ENCODE measurements at places on chromosomes 12 and 14.
A peak's percentile ranks its signal among the peaks of the same experiment; 100 is the strongest.

DNA sequence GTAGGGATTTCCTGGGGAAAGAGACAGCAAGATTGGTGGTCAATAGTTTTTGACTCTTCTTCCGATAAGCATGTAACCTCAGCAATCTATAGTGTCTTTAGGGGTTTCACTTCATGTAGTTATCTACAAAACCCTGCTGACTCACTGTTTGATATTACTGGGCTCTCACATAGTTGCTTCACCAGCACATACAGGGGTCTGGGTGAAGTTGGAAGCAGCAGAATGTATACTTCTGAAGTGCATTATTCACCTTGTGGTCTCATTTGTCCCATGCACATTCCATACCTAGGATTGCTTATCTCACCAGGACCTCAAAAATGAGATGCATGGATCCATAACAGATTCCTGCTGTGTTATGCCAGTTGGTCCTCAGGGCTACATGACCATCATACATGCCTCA lies 280.0 kb downstream of the LRIG3 start:
- DNase-seq, result no peak

DNA sequence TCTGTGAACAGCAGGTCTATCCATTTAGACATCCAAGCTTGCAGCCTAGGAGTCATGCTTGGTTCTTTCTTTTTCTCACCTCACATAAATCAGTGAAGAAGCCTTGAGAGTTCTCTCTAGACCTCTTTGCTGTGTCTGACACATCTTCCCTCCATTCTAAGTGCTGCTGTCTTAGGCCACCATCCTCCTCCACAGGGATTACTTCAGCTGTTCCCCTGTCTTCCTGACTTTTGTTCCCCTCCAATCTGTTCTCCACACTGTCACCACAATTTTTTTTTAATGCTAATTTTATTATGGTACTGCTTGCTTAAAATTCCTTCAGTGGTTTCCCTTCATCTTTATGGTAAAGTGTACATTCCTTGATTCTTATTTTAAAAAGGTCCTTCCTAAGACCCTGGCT lies 71.8 kb downstream of the DERA start:
- DNase-seq, result no peak

DNA sequence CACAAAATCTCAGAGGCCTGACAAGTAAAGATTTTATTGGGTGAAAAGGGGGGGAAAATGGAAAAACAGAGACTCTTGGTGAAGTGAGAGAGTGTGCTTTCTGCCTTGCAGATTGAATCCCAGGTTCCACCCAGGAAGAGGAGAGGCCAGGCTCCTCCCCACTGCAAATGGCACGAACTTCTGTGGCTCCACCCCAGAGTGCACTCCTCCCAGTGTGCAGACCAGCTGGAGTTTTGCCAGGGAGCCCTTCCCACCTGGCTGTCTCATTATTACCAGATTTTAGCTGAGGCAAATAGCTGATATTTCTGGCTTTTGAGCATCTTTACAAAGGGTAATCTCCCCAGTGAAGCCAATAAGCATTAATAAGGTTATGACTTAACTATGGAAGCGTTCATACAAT lies 51.9 kb downstream of the TESPA1 start:
- DNase-seq, result no peak

- no peak for DNase-seq
These were observed 9.3 kb upstream of the PTHLH start for GRCh38 chr12:27981874-27982273.

DNA sequence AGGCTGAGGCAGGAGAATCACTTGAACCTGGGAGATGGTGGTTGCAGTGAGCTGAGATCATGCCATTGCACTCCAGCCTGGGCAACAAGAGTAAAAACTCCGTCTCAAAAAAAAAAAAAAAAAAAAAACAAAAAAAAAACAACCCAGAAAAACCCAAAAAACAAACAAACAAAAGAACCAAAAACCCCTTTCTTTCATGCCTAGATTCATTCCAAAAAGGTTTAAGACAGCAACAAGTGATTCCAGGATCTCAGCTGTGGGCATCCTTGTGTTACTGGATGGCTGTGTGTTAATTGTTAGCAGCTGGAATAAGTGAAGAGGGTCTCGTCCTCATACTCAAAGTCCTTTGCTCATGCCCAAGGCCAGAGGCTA lies 9.4 kb downstream of the GPRC5A start:
- DNase-seq, result no peak

DNA sequence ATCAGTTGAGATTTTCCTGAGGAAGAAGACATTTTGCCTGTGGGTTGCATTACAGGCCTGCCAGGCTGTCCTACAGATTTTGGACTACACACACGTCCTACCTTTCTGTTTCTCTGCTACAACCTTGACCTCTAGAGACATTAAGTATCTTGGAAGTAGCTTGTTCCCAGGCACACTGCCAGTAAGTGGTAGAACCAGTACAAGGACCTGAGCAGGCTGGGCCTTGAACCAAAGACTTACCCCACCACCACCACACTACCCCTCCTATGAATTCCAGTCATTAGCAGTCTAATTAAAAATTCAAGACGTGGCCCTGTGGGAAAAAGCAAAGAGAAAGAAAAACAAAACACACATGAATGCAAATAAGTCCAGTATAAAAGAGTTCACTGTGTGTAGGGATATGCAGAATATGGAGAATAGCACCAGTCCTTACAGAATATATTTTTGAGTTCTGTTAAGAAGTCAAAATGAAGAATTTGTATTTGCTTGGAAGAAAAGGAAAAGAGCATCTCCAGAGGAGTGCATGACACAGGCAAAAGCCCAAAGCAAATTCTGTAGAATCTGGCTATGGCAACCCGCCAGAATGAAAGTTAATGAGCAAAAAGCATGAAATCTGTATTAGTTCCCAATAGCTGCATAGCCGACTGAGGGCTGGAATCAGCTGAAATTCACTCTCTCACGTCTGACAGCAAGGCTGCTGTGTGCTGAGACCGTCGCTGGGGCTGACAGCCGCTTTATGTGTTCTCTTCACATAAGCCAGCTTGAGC lies 74.3 kb upstream of the ST8SIA1 start:
- no peak for DNase-seq

DNA sequence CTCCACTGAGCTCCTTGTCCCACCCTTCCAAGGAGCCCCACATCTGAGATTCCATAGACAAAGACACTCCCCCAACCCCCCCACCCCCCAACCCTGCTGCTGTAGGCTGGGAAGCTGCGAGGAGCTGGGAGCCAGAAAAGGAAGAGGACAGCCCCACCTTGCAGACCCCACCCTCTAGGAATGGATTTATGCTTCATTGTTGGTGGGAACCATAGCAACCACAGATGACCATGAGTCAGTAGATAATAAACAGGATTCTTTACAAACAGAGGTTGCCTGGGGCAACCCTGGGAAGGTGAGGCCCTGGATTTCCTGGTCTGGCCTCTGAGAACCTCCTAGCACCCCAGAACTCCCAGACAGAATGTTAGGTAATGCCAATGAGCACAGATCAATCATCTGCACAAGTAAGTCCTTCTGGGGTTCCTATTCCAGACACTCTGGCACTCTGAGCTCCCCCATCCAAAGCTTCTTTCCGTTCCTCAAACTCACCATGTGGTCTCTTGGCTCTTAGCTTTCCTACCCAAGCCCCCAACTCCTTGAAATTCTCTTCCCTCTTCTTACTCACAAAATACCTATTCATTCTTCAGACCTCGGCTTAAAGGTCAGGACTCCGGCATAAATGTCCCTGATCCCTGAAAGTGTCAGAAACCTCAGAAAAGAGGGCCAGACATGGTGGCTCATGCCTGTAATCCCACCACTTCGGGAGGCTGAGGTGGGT lies 15.2 kb upstream of the PLEKHG6 start:
- no peak for DNase-seq

DNA sequence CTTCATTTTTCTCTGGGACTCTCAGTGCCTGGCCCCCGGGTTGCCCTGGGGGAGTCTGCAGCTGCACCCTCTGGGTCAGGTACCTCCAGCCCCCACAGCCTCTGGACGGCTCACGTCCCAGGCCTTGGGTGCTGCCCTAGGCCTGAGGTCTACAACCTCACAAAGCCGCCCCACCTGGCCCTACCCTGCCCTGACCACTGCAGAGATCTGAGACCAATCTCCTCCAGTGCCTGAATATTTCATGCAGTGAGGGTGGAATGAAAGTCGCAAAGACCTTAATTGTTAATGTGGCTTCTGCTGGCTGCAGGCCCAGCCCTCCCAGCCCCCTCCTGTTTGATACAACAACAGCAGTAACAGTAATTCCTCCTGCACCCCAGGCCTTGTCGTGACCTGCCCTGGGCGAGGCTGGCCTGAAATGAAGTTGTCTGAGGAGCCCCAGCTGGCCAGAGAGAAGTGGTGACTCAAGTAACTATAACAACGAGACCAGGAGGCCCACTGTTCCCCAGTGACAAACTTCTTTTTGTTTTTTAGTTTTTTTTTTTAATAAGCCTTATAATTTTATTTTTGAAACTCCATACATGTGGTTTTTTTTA lies 8.8 kb upstream of the CCDC85C start:
- no peak for DNase-seq

DNA sequence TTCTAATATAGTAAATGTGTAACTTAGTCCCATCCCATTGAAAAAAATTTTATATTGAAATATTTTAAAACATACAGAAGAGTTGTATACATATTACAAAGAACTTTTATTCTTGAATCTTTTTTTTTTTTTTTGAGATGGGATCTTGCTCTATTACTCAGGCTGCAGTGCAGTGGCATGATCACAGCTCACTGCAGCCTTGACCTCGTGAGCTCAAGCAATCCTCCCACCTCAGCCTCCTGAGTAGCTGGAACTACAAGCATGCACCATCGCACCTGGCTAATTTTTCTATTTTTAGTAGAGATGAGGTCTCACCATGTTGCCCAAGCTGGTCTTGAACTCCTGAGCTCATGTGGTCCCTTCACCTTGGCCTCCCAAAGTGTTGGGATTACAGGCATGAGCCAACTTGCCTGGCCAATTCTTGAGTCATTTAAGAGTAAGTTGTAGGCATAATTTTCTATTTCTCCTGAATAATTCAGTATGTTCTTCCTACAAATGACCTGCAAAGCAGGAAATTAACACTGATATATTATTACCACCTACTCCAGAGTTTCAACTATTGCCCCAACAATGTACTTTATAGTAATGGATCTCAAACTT lies 153.0 kb upstream of the BMP4 start:
- DNase-seq, result no peak

DNA sequence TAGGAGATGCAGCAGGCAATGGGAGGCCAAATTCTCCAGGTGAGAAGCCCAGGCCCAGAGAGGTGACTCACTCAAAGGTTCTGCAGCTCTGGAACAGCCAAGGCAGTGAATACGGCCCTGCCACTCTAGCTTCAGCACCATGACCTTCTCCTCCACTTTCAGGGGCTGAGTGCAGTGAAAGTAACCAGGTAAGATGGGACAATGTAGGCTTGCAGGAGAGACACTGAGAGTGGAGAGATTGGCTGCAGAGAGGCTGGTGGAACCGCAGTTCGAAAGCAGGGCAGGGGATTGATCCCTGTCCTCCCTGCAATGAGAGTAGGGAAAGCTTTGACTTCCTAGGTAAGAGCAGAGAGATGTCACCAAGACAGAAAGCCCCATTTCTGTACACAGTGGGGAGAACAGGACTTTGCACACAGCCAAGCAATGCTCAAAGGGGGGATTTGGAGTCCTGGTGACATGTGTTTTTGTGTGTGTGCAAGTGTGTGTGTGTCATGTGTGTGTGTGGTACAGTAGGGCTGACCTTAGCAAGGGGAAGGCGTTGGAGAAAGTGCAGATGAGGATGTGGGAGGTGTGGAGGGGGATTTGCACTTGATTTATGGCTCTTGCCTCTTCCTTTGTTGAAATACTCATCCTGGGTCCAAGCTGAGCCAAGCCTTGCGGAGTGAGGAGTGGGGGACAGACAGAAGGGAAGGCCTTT lies 12.7 kb downstream of the DHRS2 start:
- DNase-seq, result no peak

- no peak for DNase-seq
These were observed 69.2 kb upstream of the LTA4H start for GRCh38 chr12:96104566-96104965.

GRCh38 chr12:42564556-42564955 lies 25.0 kb downstream of the PRICKLE1 start:
- no peak for DNase-seq

GRCh38 chr12:66365718-66366490 lies 63.6 kb downstream of the HELB start:
- DNase-seq, result no peak

GRCh38 chr12:115574826-115575225 lies 702.7 kb downstream of the MED13L start:
- no peak for DNase-seq

DNA sequence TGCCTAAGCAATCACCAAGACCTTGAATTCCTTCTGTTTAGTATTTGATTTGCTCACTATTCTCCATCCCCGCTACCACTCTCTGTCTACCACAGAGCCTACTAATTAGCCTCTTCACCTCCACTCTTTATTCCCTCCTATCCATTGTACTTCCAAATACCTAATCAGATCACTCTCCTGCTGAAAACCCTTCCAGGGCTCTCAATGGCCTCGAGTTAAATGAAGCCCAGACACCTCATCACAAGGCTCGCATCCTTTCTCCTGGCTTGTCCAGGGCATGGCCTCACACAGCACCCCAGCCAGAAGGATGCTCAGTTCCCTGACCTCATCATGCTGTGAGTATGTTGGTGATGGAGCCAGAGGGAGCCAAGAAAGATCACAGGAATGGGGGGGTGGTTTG lies 71.4 kb upstream of the PRMT8 start:
- no peak for DNase-seq

GRCh38 chr12:89262855-89263552 lies 89.3 kb downstream of the DUSP6 start:
- no peak for DNase-seq

- DNase-seq, result no peak
These were observed 4.4 kb upstream of the ZNF839 start for GRCh38 chr14:102315121-102315520.

GRCh38 chr12:75816897-75817296 lies 214.7 kb downstream of the PHLDA1 start:
- DNase-seq, result no peak

GRCh38 chr12:17577405-17577804 lies 512.6 kb downstream of the RERGL start:
- no peak for DNase-seq

- no peak for DNase-seq
These were observed 23.8 kb upstream of the LRTM2 start for GRCh38 chr12:1796515-1797010.

GRCh38 chr12:92012691-92013090 lies 133.0 kb downstream of the BTG1 start:
- DNase-seq, result no peak

DNA sequence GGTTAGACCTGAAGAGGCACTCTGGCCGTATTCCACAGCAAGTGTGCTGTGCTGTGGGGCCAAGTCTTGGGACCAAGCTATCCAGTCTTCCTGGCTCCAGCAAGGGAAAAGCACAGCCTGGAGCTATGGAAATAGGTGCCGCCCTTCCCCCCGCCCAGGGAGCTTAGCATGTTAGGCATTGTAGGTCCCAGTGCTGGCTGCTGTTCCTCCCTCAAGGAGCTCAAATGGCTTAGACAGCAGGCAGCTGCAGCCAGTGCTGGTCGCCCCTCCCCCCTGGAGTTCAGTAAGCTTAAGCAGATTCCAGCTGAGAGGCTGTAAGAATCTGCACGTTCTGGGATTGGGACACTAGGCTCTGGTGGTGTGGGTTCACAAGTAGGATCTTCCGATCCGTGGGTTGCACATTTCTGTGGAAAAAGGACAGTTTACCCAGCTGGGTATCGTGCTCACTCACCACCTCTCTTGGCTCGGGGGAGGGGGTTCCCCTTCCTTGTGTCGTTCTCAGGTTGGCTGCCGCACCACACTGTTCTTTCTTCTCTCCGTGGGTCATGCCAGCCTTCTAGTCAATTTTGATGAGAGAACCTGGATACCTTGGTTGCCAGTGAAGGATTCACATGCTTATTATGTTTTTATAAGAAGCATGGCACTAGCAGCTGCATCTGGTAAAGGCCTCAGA lies 127.3 kb downstream of the CNTN1 start:
- peak; percentile 69 for DNase-seq
